Tibial nerve (tissue), 4 donors: ENCODE measurements at places on chromosomes 2 and 18. TPM values are rescaled to one million over a fixed set of nuclear protein-coding genes. Genes with fewer than 3 reads are reported as not detected.

DNA sequence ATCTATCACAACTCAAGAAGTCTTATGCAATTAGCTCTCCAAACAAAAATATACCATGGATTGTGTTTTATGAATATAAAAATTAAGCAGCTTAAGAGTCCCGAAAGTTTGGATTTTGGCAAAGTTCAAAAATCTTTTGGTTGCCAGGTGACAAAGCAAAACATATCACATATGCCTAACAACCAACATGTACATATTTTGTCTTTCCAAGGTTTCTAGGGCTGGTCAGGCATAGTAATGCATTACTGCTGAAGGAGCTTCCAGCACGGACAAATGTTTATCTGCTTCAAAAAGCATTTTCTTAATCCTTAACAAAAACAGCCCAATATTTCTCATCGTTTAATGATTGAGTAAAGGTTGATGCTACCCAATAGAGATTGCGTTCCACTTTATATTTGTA, 1327.1 kb upstream of the ZEB2 start:
- no peak overlapping the region for H3K4me3 ChIP-seq
- H3K4me1 ChIP-seq = no peaks in the 10 kb centered on the region
- H3K36me3 ChIP-seq = no peaks in the 10 kb centered on the region
- H3K27me3 ChIP-seq = no peaks in the 10 kb centered on the region
- H3K27ac ChIP-seq = no peak overlapping the region

GRCh38 chr18:24491927-24492834, 31.7 kb downstream of the HRH4 start:
- DNase-seq = no peak
- H3K36me3 ChIP-seq = no peaks in the 10 kb centered on the region
- no peaks in the 10 kb centered on the region for H3K4me1 ChIP-seq

- no peaks in the 10 kb centered on the region for H3K27me3 ChIP-seq
- no peak overlapping the region for H3K4me3 ChIP-seq
- H3K36me3 ChIP-seq = no peaks in the 10 kb centered on the region
- no peak for DNase-seq
- no peaks in the 10 kb centered on the region for H3K4me1 ChIP-seq
- no peak overlapping the region for H3K27ac ChIP-seq
These were observed 982.6 kb downstream of the BCL11A start for GRCh38 chr2:59570818-59571217.

GRCh38 chr2:71455741-71456569, 2.6 kb downstream of the DYSF start:
- no peak overlapping the region for H3K4me3 ChIP-seq
- H3K36me3 ChIP-seq = no peaks in the 10 kb centered on the region
- no peak overlapping the region for H3K27ac ChIP-seq
- no peak for DNase-seq
- no peaks in the 10 kb centered on the region for H3K27me3 ChIP-seq
- H3K4me1 ChIP-seq = no peaks in the 10 kb centered on the region

DNA sequence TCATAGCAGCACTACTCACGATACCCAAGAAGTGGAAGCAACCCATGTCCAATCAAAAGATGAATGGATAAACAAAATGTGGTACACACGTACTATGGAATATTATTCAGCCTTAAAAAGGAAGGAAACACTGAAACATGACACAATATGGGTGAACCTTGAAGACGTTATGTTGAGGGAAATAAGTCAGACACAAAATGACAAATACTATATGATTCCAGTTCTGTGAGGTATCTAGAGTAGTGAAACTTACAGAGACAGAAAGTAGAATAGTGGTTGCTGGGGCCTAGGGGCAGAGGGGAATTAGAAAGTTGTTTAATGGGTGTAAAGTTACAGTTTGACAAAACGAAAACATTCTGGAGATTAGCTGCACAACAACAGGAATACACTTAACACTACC, 24.7 kb downstream of the TLK1 start:
- H3K36me3 ChIP-seq = no peaks in the 10 kb centered on the region
- no peak overlapping the region for H3K4me3 ChIP-seq
- H3K27me3 ChIP-seq = no peaks in the 10 kb centered on the region
- no peaks in the 10 kb centered on the region for H3K4me1 ChIP-seq
- no peak overlapping the region for H3K27ac ChIP-seq

GRCh38 chr2:113160248-113160647, 13.5 kb upstream of the PSD4 start:
- H3K4me1 ChIP-seq = peaks cover 9% of the 10 kb centered on the region
- no peak overlapping the region for H3K27ac ChIP-seq
- H3K36me3 ChIP-seq = no peaks in the 10 kb centered on the region
- peaks cover 15% of the 10 kb centered on the region for H3K27me3 ChIP-seq
- DNase-seq = no peak
- H3K4me3 ChIP-seq = no peak overlapping the region

GRCh38 chr2:98347298-98348065, 1.2 kb downstream of the CNGA3 start:
- no peak overlapping the region for H3K27ac ChIP-seq
- no peaks in the 10 kb centered on the region for H3K36me3 ChIP-seq
- no peak overlapping the region for H3K4me3 ChIP-seq
- H3K4me1 ChIP-seq = peaks cover 18% of the 10 kb centered on the region
- DNase-seq = no peak
- peaks cover 81% of the 10 kb centered on the region for H3K27me3 ChIP-seq

DNA sequence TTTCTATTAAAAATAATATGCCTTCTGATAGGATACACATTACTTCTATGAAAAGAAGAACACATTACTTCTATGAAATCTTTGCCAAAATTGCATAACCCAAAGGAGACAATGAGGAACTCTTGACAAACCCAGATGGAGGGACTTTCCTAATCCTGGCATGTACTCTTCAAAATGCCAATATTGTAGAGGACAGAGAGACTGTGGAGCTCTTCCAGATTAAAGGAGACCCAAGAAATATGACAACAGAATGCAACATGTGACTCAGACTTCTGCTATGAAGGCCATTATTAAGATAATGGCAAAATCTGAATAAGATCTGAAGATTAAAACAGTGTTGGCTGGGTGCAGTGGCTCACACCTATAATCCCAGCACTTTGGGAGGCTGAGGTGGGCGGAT, 22.2 kb downstream of the SOWAHC start:
- H3K27me3 ChIP-seq = no peaks in the 10 kb centered on the region
- no peak overlapping the region for H3K4me3 ChIP-seq
- no peaks in the 10 kb centered on the region for H3K36me3 ChIP-seq
- no peaks in the 10 kb centered on the region for H3K4me1 ChIP-seq

DNA sequence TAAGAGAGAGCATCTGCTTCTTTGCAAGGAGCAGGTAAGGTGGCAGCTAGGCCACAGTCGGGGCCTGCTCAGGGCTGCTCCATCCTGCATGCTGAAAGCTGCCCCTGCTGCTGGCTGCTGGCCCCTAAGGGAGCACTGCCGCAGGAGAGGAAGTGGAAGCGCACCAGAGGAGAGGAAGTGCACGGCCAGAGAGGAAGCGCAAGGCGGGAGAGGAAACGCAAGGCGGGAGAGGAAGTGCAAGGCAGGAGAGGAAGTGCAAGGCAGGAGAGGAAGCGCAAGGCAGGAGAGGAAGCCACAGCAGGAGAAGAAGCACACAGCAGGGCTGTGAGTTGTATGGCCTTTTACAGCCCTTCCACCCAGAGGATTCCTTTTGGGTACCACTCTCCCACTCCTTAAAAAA, 539.0 kb upstream of the TNP1 start:
- no peak overlapping the region for H3K27ac ChIP-seq
- H3K4me3 ChIP-seq = no peak overlapping the region
- no peaks in the 10 kb centered on the region for H3K36me3 ChIP-seq
- DNase-seq = no peak
- no peaks in the 10 kb centered on the region for H3K27me3 ChIP-seq
- peaks cover 29% of the 10 kb centered on the region for H3K4me1 ChIP-seq

- DNase-seq = no peak
- no peaks in the 10 kb centered on the region for H3K27me3 ChIP-seq
- H3K4me3 ChIP-seq = no peak overlapping the region
- no peaks in the 10 kb centered on the region for H3K36me3 ChIP-seq
- H3K27ac ChIP-seq = no peak overlapping the region
These were observed 12.0 kb upstream of the C1QL2 start for GRCh38 chr2:119170504-119170903.

- DNase-seq = no peak
- no peak overlapping the region for H3K27ac ChIP-seq
- H3K36me3 ChIP-seq = no peaks in the 10 kb centered on the region
- no peaks in the 10 kb centered on the region for H3K4me1 ChIP-seq
- H3K27me3 ChIP-seq = no peaks in the 10 kb centered on the region
These were observed 728.6 kb upstream of the KLHL29 start for GRCh38 chr2:22656426-22656825.

DNA sequence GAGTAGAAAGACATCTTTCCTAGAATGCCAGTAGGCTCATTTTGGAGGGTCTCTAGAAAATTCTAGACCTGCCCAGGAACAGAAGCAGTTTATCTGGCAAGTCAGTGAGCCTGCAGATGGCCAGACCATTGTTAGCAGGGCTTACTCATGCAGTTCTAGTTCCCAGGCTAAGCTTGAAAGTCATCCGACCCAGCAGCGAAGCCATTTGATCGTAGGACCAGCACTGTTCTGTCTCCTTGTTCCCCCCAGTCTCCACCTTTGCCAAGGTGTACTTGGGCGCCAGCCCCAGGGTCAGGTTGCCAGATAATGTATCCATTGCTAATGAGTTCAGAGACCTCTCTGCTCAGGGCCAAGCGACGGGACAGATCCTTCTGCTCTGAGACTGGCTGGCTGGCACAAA, 70.1 kb downstream of the EPAS1 start:
- H3K36me3 ChIP-seq = no peaks in the 10 kb centered on the region
- no peak overlapping the region for H3K27ac ChIP-seq
- H3K4me1 ChIP-seq = no peaks in the 10 kb centered on the region
- H3K27me3 ChIP-seq = no peaks in the 10 kb centered on the region

Gene IL1RN
- total RNA-seq = not detected

Gene CENPA
- total RNA-seq = not detected

Gene ADCY3
- total RNA-seq = 393 TPM

Gene GCG
- not detected for total RNA-seq

Gene DPP4
- 16.9 TPM for total RNA-seq
